Activated T-cell treated with anti-CD3 and anti-CD28 coated beads for 4 hours (primary cell): ENCODE measurements at places on chromosomes 5 and 9.

DNA sequence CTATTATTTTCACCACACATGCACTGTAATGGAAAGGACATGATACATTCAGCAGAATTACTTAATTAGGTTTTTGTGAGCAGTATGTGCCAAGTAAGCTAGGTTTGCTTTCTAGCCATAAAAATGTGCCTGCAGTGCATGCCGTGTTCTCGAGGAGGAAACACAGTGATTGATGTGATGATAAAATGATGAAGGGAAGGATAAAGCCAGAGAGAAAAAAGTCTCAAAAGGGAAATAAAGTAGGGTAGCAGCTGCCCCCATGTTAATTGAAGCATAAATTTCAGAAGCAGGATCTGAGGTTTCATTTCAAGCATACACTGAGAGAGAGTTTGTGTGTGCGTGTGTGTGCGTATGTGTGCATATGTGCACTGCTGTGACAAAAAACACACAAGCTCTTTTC lies 714.2 kb upstream of the C9orf72 start:
- no peak for DNase-seq

DNA sequence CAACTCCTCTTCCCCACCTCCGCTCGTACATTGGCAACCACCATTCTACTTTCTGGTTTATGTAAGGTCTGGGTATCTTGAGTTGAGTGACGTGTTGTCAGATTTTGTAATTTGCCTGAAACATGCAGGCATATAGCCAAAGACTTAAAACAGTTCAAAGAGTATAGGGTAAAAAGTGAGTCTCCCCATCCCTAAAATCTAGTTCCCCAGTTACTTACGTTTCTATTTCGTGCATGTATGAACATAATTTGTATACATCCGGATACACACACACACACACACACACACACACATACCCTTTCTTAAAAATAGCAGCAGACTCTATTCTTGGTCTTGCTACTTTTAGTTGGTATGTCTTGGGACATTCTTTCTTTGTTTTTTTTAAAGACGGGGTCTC lies 915 bp downstream of the HSDL2 start:
- no peak for DNase-seq

- DNase-seq = no peak
These were observed 329.4 kb downstream of the KIF4B start for GRCh38 chr5:155342956-155343355.

GRCh38 chr9:137555179-137555578 lies 3.5 kb downstream of the MRPL41 start:
- no peak for DNase-seq

DNA sequence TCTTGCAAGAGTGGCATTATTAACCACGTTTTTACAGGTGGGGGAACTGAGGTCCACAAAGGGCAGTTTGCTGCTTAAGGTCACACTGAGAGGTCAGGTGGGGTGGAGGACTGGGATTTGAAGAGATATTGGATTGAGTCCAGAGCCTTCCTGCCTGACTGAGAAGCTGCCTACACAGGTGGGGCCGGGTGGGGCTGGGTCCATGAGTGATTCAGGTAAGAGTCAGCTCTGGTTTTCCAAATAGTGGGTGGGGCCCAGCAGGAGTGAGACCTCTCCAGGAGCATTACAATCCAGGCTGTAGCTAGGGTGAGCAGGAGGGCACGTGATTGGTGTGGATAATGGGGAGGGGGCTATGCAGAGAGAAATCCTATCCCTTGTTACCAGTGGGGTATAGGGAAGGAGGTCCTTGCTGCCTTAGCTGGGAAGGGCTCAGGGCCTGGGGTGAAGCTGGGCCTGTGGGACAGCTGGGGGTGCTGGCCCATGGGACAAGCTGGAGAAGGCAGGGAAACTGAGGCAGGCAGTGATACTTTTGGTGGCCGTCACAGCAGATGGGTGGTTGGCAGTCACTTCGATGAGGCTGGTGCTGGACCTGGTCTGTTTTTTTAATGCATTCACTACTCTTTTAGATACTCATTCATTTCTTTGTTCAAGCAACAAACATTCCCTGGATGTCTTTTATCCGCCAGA lies 2.9 kb upstream of the PTGS1 start:
- DNase-seq = no peak

DNA sequence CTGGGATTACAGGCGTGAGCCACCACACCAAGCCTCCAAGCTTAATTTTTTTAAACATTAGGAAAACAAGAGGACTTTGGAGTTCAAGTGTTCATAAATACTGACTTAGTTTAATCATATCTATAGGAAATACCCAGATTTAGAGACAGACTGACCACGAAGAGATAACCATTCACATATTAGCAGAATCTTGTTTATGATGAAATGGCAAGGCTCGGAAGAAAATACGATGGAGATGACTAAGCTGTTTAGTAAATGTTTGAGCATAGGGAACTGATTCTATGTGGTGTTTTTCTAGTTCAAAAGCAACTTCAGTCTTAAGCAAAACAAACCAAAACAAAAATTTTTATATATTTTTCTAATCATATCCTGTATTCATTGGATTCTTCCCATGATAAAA lies 13.5 kb upstream of the TUSC1 start:
- no peak for DNase-seq

DNA sequence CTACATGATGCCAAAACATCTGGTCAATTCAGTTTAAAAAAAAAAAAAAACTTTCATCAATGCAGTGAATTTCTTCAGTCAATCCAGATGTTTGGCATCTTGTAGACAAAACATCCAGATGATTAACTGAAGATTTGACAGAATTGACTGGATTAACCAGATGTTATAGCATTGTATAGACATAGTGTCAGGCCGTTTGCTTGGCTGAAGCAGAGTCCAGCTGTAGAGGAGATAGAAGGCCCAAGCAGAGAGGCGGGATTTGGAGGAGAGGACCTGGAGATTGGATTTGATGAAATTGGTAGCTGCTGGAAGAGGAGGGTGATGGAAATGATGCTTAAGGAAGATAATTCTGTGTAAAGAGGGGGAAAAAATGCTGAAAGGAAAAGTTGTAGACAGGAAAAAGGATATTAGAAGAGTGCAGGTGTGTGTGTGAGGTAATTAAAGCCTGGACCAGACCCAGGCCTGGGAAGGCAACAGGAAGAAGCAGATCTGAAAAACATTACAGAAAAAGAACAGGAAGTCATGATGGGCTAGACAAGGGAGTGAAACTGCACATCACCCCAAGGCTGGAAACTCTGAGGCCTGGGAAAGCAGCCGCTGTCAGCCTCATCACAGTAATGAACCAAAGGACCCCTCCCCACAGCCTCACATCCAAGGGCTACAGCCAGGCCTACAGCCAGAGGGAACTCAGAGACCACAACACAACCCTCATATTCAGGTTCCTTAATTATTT lies 258.3 kb downstream of the CWC27 start:
- no peak for DNase-seq

GRCh38 chr9:104775976-104776375 lies 12.0 kb downstream of the NIPSNAP3B start:
- no peak for DNase-seq

DNA sequence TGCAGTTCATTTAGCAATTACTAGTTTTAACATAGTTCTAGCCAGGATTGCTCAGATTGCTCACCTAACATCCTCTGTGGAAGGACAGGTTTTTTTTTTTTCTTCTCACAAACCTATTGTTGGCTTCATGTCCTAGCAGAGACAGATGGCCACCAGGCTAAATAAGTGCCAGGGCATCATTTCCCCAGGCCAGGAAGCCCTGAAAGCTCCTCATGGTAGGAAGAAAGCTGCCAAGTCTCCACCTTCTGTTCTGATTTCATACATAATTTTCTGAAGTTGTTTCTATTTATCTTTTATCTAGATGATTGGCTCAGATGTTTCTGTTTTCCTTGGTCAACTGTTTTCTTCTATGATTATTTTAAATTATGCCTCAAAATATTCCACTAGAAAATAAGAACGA lies 31.0 kb downstream of the EFCAB9 start:
- no peak for DNase-seq

- DNase-seq = no peak
These were observed 638.3 kb downstream of the HTR1A start for GRCh38 chr5:63323926-63324325.

DNA sequence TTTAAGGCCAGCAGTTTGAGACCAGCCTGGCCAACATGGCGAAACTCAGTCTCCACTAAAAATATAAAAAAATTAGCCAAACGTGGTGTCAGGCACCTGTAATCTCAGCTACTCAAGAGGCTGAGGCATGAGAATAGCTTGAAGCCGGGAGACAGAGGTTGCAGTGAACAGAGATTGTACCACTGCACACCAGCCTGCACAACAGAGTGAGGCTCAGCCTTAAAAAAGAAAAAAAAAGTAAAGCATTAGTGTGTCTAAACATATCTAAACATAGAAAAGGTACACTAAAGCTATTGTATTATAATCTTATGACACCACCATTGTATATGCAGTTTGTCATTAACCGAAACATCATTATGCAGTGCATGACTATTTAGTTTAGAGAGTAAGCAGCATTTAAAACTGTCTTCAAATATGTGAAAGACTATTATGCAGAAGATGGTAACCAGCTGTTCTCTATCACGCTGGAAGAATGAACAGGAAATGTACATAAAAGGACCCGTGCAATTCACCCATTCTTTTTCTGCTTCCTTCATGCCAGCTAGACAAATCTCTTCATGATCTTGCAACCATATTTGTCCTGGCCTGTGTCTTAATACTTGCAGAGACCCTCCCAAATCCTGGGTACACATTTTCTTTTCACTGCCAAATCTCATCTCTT lies 58.6 kb downstream of the ITGA1 start:
- DNase-seq = no peak

DNA sequence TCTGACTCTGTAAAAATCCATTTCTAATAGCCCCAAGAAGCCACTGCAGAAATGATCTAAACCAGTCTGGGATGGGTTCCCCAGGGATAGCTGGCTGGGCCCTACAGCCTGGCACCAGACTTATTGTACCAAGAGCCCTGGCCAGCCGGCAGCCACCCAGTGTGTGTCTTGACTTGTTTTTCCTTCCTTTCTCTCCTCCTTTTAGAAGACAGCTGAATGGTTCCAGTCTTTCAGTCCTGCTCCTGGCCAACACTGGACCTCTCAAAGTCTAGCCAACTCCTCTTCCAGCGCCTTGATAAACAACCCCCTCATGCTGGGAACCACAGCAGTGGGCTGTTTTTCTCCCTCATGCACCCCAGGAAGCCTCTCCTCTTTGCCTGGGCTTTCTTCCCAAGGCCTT lies 34.1 kb downstream of the ATOX1 start:
- DNase-seq = no peak

- no peak for DNase-seq
These were observed 2.0 kb upstream of the C5orf15 start for GRCh38 chr5:133970325-133970909.

- DNase-seq = no peak
These were observed 39.4 kb downstream of the KLHL3 start for GRCh38 chr5:137696481-137696880.

DNA sequence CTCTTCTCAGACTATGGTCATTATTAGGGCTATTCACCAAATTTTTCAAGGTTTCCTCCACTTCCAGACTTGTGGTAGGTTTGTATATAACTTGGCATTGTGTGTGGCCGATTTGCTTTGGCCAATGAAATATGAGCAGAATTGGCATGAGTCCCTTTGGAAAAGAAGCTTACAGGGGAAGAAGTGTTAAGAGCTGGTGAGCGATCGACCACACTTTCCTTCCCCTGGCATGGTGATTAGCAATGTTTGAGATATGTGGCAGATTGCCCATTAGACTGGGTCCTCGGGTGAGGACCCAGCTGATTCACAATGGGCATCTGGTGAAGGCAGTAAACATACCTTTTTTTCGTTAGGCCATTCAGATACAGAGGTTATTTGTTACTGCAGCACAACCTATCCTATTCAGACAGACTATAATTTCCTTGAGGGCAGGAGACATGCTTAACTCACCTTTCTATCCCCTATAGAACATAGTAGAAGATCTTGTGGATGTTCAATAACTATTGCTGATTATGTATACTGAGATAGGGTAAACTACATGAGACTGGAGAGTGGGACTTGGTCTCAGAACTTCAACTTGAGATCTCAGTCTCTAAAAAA lies 62.8 kb upstream of the KLF9 start:
- no peak for DNase-seq

- no peak for DNase-seq
These were observed 150.3 kb downstream of the RASEF start for GRCh38 chr9:82912645-82913044.

DNA sequence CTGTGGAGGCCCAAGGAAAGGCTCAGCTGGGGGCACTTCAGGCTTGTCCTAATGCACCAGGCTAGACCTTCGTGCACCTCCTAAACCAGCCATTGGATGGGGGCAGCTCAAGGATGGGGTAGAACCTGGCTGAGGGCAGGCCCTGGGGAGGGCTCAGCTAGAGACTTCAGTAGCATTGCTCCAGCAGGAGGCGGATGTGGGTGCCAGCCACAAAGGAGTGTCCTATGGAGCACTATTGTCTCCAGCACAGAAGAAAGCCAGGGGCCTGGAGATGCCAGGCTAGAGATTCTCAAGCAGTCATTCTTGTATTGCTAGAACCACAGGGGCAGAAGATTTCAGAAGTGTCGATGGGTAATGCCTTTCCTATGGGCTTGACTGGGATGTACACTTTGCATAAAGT lies 131.8 kb downstream of the SYK start:
- no peak for DNase-seq

GRCh38 chr9:107628444-107628843 lies 138.9 kb upstream of the KLF4 start:
- no peak for DNase-seq

DNA sequence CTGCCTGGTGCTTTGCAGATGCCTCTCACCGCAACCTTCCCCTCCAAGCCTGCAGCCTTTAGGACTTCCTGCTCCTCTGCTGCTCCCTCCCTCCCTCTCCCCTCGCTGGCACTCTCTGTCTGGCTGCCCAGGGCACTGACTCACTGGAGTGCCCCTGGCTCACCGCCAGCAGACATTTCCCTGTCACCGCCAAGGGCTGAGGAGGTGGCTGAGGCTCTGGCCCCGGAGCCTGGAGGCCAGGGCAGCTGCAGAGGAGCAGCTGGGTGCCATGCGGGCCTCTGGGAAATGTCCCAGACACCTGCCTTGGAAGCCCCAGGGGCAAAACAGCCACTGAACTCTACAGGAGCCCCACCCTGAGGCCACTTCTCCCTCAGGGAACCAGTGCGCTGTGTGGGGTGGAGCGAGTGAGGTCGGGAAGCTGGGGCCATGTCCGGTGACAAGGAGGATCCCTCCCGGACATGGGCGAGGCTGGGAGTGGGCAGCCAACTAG lies 53.4 kb downstream of the TENT4A start:
- DNase-seq = no peak

GRCh38 chr5:169637085-169637548 lies at the start of gene DOCK2:
Gene DOCK2 (plus strand): TSS chr5:169637275. CDS start chr5:169637327, 52 bp downstream.
- DNase-seq = peak; percentile 58

DNA sequence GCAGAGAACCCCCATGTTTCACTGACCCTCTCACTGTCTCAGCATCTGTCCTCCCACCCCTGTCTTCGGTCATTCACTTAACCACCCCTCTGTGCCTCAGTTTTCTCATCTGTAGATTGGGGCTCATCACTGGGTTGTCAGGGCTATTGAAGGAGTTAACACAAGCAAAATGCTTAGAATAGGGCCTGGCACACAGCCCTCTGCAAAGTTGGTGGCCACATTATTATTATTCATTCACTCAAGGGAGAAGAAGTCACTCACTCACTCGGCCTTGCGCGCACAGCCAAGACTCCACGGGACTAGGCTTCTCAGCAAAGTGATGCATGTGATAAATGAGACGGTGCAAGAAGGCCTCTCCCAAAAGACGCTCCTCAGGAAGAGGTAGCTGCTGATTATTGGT lies 8.0 kb downstream of the PDGFRB start:
- DNase-seq = no peak

- no peak for DNase-seq
These were observed 26.1 kb downstream of the NCBP1 start for GRCh38 chr9:97659771-97660170.

GRCh38 chr5:109451146-109451545 lies 41.4 kb upstream of the PJA2 start:
- no peak for DNase-seq

- DNase-seq = no peak
These were observed 644.8 kb downstream of the EFNA5 start for GRCh38 chr5:107025712-107026497.
